ENCODE measurements at places on chromosomes 7 and 10.

GRCh38 chr7:152336754-152337368 is 98.9 kb downstream of the KMT2C start:
- H3K36me3 ChIP-seq: no peaks in the 10 kb centered on the region
- no peaks in the 10 kb centered on the region for H3K27me3 ChIP-seq
- no peaks in the 10 kb centered on the region for H3K4me1 ChIP-seq
- no peak overlapping the region for H3K4me3 ChIP-seq
- peak; percentile 61 for DNase-seq
- no peak overlapping the region for H3K27ac ChIP-seq

- DNase-seq: no peak
- no peaks in the 10 kb centered on the region for H3K4me1 ChIP-seq
- H3K4me3 ChIP-seq: no peak overlapping the region
- no peaks in the 10 kb centered on the region for H3K36me3 ChIP-seq
- H3K27ac ChIP-seq: no peak overlapping the region
- no peaks in the 10 kb centered on the region for H3K27me3 ChIP-seq
Measured at GRCh38 chr10:26422977-26423376, 15.2 kb upstream of the APBB1IP start.

- no peak overlapping the region for H3K4me3 ChIP-seq
- no peak for DNase-seq
- H3K27me3 ChIP-seq: no peaks in the 10 kb centered on the region
- H3K36me3 ChIP-seq: no peaks in the 10 kb centered on the region
Measured at GRCh38 chr10:127905001-127905847, 1.7 kb upstream of the PTPRE start.

- no peaks in the 10 kb centered on the region for H3K4me1 ChIP-seq
- no peak overlapping the region for H3K4me3 ChIP-seq
- H3K27me3 ChIP-seq: no peaks in the 10 kb centered on the region
- no peaks in the 10 kb centered on the region for H3K36me3 ChIP-seq
- no peak for DNase-seq
- no peak overlapping the region for H3K27ac ChIP-seq
Measured at GRCh38 chr7:13875496-13876074, 113.9 kb downstream of the ETV1 start.

GRCh38 chr10:117441361-117441760 is 66.1 kb upstream of the PDZD8 start:
- no peak overlapping the region for H3K4me3 ChIP-seq
- no peaks in the 10 kb centered on the region for H3K4me1 ChIP-seq
- H3K27ac ChIP-seq: no peak overlapping the region
- no peak for DNase-seq
- no peaks in the 10 kb centered on the region for H3K36me3 ChIP-seq
- H3K27me3 ChIP-seq: no peaks in the 10 kb centered on the region

GRCh38 chr7:40073239-40073638 is 61.2 kb downstream of the MPLKIP start:
- no peaks in the 10 kb centered on the region for H3K27me3 ChIP-seq
- H3K36me3 ChIP-seq: peaks cover 3% of the 10 kb centered on the region
- H3K4me1 ChIP-seq: no peaks in the 10 kb centered on the region

DNA sequence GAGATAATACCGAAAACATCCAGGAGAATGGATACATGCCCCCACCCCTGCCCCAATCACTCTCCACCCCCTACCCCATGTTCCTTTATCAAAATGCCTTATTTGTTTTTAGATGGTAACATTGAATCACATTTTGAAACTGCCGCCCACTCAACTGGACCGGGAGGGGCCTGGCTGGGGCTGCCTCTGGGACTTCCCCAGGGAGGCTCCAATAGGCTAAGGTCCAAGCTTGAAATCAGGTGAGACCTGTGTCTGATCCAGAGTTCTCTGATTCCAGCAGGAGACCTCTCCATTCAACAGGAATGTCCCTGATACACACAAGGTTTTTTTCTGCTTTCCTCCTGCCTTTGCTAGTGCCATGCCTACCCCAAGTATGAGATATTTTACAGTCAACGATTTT is 43.8 kb upstream of the ACSL5 start:
- no peaks in the 10 kb centered on the region for H3K36me3 ChIP-seq
- H3K27me3 ChIP-seq: no peaks in the 10 kb centered on the region
- H3K4me3 ChIP-seq: no peak overlapping the region
- no peak for DNase-seq
- H3K4me1 ChIP-seq: peaks cover 5% of the 10 kb centered on the region

DNA sequence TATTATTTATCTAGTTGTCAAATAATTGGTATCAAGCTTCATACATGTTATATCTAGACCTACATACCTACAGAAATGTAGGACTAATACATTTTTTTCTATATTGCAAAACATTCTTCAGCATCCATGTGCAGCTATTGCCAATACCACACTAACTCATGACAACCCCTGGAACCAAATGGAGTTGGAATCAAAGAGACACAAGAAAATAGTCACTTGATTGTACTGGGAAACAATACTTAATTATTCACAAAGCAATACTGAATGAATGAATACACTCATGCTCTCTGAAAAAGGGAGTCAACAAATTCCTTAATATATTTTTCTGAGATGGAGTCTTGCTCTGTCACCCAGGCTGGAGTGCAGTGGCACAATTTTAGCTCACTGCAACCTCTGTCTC is 10.4 kb upstream of the CFAP43 start:
- no peak for DNase-seq
- H3K36me3 ChIP-seq: no peaks in the 10 kb centered on the region
- H3K4me3 ChIP-seq: no peak overlapping the region
- H3K27ac ChIP-seq: no peak overlapping the region

- no peaks in the 10 kb centered on the region for H3K36me3 ChIP-seq
- peaks cover 8% of the 10 kb centered on the region for H3K4me1 ChIP-seq
- H3K27ac ChIP-seq: no peak overlapping the region
Measured at GRCh38 chr10:123355748-123356481, 201.7 kb downstream of the BUB3 start.

- H3K27me3 ChIP-seq: no peaks in the 10 kb centered on the region
- peak; percentile 30 for DNase-seq
- no peak overlapping the region for H3K27ac ChIP-seq
- no peaks in the 10 kb centered on the region for H3K36me3 ChIP-seq
Measured at GRCh38 chr7:53397911-53398310, 362.5 kb downstream of the POM121L12 start.
